ENCODE measurements at places on chromosomes 5 and 9. TPM values are rescaled to one million over a fixed set of nuclear protein-coding genes. Genes with fewer than 3 reads are reported as not detected.

TOPORS gene
- 30.8 TPM for total RNA-seq

ENTR1 gene
- 43.1 TPM for total RNA-seq

OLFML2A gene
- total RNA-seq: 6.7 TPM

IFNA2 gene
- total RNA-seq: not detected

CSF2 gene
- not detected for total RNA-seq

PCA3 gene
- total RNA-seq: not detected

FOXD4L6 gene
- total RNA-seq: not detected

PDZD2 gene
- 15.7 TPM for total RNA-seq

SLC6A19 gene
- not detected for total RNA-seq

AQP3 gene
- 17.6 TPM for total RNA-seq

PDGFRB gene
- 362 TPM for total RNA-seq

SLC36A3 gene
- total RNA-seq: not detected

PKN3 gene
- total RNA-seq: 4.7 TPM

DNA sequence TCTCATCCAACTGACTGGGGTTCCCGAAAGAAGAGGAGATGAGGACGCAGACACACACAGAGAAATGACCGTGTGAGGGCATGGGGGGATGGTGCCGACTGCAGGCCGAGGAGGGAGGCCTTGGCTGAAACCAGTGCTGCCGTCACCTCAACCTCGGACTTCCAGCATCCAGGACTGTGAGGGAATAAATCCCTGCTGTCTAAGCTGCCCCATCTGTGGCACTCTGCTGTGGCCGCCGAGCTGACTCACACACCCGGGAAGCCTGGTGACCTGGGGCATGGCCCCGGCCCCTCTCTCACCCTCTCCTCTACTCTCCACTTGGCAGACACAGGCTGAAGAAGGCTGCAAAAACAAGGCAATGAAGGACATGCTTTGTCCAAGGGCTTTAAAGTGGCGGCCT lies 4.4 kb upstream of the COL5A1 start:
- H3K27ac ChIP-seq: no peak overlapping the region
- no peak overlapping the region for H3K4me3 ChIP-seq
- no peaks in the 10 kb centered on the region for H3K27me3 ChIP-seq
- no peaks in the 10 kb centered on the region for H3K4me1 ChIP-seq

DNA sequence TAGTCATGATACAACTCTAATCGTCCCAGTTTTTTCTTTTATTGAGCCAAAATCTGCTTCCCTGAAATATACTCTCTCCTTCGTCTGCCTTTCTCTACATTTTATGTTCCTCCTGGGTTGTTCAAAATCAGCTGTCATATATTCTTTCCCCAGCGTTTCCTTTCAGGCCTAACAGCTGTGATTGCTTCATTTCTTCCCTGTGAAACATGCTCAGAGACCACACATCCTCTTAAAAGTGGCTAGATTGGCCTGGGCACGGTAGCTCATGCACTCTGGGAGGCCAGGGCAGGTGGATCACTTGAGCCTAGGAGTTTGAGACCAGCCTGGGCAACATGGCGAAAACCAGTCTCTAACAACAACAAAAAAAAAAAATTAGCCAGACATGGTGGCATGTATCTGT lies 25.1 kb downstream of the NFX1 start:
- H3K27me3 ChIP-seq: no peaks in the 10 kb centered on the region
- no peak overlapping the region for H3K4me3 ChIP-seq
- DNase-seq: no peak
- peaks cover 65% of the 10 kb centered on the region for H3K36me3 ChIP-seq

- no peak for DNase-seq
- no peaks in the 10 kb centered on the region for H3K36me3 ChIP-seq
Observed at GRCh38 chr9:76357555-76357954, 36.7 kb downstream of the RFK start.

- H3K36me3 ChIP-seq: no peaks in the 10 kb centered on the region
- no peak overlapping the region for H3K27ac ChIP-seq
- H3K4me1 ChIP-seq: peaks cover 33% of the 10 kb centered on the region
- H3K4me3 ChIP-seq: no peak overlapping the region
- H3K27me3 ChIP-seq: no peaks in the 10 kb centered on the region
Observed at GRCh38 chr9:70576116-70576515, 161.7 kb upstream of the KLF9 start.

- no peaks in the 10 kb centered on the region for H3K4me1 ChIP-seq
- no peak for DNase-seq
- no peak overlapping the region for H3K27ac ChIP-seq
- no peaks in the 10 kb centered on the region for H3K27me3 ChIP-seq
Observed at GRCh38 chr5:145689235-145689634, 145.9 kb downstream of the PRELID2 start.

GRCh38 chr9:125361837-125362531 lies 100.4 kb downstream of the GAPVD1 start:
- DNase-seq: no peak
- H3K4me1 ChIP-seq: no peaks in the 10 kb centered on the region
- peaks cover 38% of the 10 kb centered on the region for H3K36me3 ChIP-seq
- H3K4me3 ChIP-seq: no peak overlapping the region
- H3K27ac ChIP-seq: no peak overlapping the region
- no peaks in the 10 kb centered on the region for H3K27me3 ChIP-seq

- no peaks in the 10 kb centered on the region for H3K4me1 ChIP-seq
- H3K4me3 ChIP-seq: no peak overlapping the region
- DNase-seq: no peak
Observed at GRCh38 chr9:111152614-111153406, 114.5 kb upstream of the LPAR1 start.

DNA sequence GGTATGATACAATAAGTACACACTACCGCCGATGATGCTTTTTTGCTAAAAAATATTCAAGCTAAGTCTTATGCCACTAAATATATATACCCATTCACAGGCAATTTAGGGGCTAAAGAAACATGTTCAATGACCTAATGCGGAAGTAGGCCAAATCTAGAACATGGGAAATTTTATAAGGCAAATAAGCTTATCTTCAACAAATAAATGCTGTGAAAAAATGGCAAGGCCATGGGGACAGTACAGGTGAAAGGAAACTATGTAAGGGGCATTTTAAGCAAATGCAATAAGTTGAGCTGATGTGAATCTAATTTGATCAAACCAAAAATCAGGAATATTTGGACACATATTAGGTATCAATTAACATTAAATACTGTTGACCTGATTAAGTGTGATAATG lies 339.5 kb upstream of the EDIL3 start:
- no peak overlapping the region for H3K27ac ChIP-seq
- no peak for DNase-seq
- H3K27me3 ChIP-seq: no peaks in the 10 kb centered on the region
- H3K4me1 ChIP-seq: no peaks in the 10 kb centered on the region
- no peak overlapping the region for H3K4me3 ChIP-seq

- no peak for DNase-seq
- peak overlapping the region; percentile 79 for H3K4me3 ChIP-seq
- H3K27ac ChIP-seq: no peak overlapping the region
- H3K36me3 ChIP-seq: no peaks in the 10 kb centered on the region
- H3K27me3 ChIP-seq: no peaks in the 10 kb centered on the region
Observed at GRCh38 chr5:135397084-135397483, 1.9 kb downstream of the MACROH2A1 start.

DNA sequence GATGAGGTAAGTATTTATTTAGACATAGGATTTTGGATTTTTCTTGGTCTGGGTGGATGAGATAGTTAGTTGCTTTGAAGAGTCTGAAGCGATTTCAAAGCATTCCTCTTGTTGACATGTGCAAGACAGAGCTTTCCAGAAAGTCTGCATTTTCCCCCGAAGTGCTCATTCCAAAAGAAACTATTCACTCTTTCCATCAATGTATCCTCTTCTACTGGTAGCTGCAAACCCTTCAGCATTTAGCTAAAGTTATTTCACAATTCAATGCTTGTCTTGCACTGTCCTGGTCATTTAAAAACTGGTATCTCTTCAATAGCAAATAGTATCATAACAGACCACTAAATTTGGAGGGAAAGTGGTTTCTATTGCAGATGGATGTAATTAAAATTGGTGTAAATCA lies 13.0 kb downstream of the NREP start:
- no peak for DNase-seq
- H3K4me3 ChIP-seq: no peak overlapping the region
- no peaks in the 10 kb centered on the region for H3K27me3 ChIP-seq
- no peaks in the 10 kb centered on the region for H3K36me3 ChIP-seq
- H3K4me1 ChIP-seq: peaks cover 40% of the 10 kb centered on the region

DNA sequence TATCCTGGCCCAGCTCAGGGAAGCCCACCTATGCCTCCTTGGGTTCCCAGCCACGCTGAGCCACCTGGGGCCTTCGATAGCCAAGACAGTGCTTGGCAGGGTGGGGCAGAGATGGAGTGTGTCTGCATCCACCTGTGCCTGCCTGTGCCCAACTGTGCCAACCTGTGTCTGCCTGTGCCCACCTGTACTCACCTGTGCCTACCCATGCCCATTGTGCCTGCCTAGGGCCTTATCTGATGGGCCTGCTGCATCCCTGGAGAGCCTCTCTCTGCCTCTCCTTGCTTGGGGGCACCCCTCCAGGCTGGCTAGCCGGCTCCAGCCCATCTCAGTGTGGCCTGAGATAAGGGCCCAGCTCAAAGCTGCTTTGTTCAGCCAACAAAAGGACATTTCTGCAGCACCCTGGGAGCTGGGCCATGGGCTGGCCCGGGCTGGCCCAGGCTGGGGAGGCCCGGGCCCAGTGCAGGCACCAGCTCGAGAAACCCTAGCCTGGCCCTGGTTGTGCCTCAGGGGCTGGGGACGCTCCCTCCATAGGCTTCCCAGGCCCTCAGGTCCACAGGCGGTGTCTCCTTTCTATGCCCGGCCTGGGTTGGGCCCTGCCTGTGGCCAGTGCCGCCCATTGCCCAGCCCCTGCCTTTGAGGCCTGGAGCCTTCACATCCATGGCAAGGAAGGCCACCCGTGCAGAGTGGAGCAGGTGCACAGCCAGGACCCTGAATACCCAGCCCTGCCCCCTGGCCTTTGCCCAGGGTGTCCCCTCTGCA lies 37.3 kb upstream of the NOTCH1 start:
- no peaks in the 10 kb centered on the region for H3K27me3 ChIP-seq
- no peak for DNase-seq
- no peak overlapping the region for H3K27ac ChIP-seq
- peaks cover 16% of the 10 kb centered on the region for H3K4me1 ChIP-seq
- no peaks in the 10 kb centered on the region for H3K36me3 ChIP-seq

DNA sequence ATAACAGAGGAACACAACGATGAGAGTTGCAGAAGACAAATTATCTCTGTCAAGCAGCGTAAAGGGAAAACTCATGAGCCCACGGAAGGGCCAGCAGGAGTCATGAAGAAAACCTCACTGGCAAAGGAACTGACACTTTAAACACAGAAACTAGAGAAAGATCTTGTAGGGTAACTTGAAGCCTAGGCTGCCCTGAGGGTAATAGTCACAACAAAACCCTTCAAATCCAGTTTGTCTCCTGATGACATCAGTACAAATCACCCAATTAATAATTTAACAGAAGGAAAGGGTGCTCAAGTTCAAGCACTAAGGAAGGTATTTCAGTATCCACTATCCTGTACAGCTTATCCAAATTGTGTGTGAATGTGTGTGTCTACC lies 549.1 kb downstream of the MTRR start:
- no peaks in the 10 kb centered on the region for H3K27me3 ChIP-seq
- no peak overlapping the region for H3K4me3 ChIP-seq
- no peak overlapping the region for H3K27ac ChIP-seq
- H3K4me1 ChIP-seq: no peaks in the 10 kb centered on the region
- no peak for DNase-seq

- peaks cover 3% of the 10 kb centered on the region for H3K36me3 ChIP-seq
- no peak for DNase-seq
- H3K4me3 ChIP-seq: no peak overlapping the region
- no peaks in the 10 kb centered on the region for H3K27me3 ChIP-seq
- H3K27ac ChIP-seq: no peak overlapping the region
Observed at GRCh38 chr9:93509084-93509483, 55.7 kb upstream of the FAM120AOS start.

- H3K4me3 ChIP-seq: no peak overlapping the region
- no peaks in the 10 kb centered on the region for H3K27me3 ChIP-seq
- no peak overlapping the region for H3K27ac ChIP-seq
- no peaks in the 10 kb centered on the region for H3K36me3 ChIP-seq
- no peaks in the 10 kb centered on the region for H3K4me1 ChIP-seq
- no peak for DNase-seq
Observed at GRCh38 chr9:91625331-91625730, 201.7 kb upstream of the NFIL3 start.

- no peaks in the 10 kb centered on the region for H3K4me1 ChIP-seq
- no peak overlapping the region for H3K4me3 ChIP-seq
- no peaks in the 10 kb centered on the region for H3K36me3 ChIP-seq
- H3K27ac ChIP-seq: no peak overlapping the region
Observed at GRCh38 chr5:24747327-24747726, 102.5 kb upstream of the CDH10 start.

DNA sequence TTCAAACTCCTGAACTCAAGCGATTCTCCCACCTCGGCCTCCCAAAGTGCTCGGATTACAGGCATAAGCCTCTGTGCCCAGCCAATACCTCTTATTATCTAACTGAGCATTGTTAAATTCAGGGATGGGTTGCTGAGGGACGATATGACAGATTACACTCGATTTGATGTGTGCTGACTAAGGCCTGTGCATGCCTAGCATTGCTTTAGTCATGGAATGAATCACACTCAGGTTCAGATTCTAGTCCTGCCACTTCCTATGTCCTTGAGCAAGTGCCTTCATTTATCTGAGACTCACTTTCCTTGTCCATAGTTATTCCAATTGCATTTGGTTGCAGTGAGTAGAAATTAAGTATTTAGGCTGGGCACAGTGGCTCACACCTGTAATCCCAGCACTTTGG lies 19.5 kb downstream of the THBS4 start:
- no peak overlapping the region for H3K27ac ChIP-seq
- no peaks in the 10 kb centered on the region for H3K27me3 ChIP-seq
- no peaks in the 10 kb centered on the region for H3K36me3 ChIP-seq
- H3K4me1 ChIP-seq: peaks cover 5% of the 10 kb centered on the region
- no peak overlapping the region for H3K4me3 ChIP-seq

- no peak overlapping the region for H3K27ac ChIP-seq
- H3K36me3 ChIP-seq: no peaks in the 10 kb centered on the region
- H3K27me3 ChIP-seq: no peaks in the 10 kb centered on the region
Observed at GRCh38 chr9:69817202-69817601, 3.4 kb upstream of the CFAP95 start.
